EH (cell line): ENCODE measurements at places on chromosomes 2 and 18.

DNA sequence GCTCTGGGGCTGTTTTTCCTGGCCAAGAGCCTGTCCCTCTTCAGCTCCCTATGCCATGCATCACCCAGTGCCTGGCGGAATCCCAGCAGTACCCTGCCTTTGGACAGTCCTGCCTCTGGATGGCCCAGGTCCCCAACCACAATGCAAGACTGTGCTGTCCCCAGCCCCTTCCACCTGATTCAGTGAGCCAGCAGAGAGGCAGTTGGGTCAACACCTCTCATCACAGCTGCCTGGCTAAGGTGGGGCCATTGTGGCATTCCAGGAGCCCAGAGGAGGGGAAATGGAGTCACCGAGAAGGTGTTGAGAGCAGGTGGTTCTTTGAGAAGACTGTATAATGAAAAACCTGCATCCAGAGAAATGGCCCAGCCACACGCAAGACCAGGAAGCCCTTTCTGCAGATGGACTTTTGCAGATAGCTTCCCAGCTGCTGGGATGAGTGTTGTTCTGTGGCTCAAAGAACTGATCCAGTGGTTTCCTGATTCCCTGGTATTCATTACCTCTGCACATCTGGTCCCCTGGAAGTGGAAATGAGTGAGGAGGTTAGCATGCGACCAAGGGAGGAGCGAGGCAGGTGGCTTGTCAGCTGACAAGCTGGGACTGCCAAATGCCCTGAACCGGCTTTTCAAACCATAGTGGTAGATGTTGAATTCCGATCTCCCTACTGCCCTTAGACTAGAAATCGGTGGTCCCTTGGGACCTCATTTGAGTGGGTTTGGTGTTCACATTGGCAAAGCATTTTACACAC lies 1.7 kb upstream of the ASPRV1 start:
- DNase-seq: no peak

- DNase-seq: no peak
Observed at GRCh38 chr2:871926-872680, 78.5 kb upstream of the SNTG2 start.

DNA sequence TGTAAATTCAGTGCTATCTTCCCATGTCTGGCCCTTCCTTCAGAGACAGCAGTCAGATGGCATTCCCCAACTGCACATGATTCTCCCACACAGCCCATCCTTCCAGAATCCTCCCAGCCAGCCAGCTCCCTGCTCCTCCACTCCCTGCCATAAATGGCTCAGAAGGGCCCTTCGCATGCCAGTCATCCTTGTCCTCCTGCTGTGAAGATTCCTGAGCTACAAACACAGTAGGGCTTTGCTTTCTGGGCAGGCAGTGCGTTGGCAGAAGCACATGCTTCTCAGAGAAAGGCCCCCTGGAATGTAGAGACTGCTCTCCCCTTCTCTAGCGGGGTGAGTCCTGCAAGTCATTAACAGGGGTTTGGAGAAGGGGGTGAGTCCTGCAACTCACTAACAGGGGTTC lies 71.9 kb downstream of the TEX51 start:
- peak; percentile 41 for DNase-seq

DNA sequence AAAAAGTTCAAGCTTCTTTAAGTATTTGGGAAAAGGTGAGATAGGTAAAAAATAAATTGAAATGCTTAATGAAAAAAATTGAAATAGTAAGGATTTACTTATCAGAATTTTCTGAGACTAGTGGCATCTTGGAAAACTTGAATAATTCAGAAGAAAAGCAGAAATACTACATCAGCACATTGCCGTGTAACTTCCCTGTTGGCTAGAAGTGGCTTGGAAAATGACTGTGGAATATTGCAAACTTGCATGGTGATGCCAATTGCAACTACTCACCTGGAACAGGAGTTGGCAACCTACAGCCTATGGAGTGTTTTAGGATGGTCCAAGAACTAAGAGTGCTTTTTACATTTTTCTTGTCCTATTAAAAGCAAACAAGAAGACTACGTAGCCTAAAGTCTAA lies 603.5 kb upstream of the VRK2 start:
- DNase-seq: no peak

DNA sequence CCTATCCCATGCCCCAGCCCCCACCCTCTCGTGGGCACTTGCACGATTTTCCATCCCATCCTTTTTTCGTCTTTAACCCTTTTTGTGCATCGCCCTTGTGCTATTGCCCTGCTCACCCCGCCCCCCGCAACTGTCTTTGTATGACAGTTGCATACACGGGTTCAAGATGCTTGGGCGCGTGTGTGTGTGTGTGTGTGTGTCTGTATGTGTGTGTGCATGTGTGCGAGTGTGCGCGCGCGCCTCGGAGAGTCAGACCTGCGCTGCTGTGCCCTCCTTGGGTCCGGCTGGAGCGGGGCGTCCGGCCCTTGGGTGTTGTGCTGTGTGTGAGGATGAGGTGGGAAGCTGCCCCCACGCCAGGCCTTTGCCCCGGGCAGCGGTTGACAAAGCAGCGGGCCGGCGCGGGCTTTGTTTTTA lies 230.7 kb downstream of the HAUS1 start:
- no peak for DNase-seq

GRCh38 chr2:94982675-94983074 lies 42.8 kb upstream of the MAL start:
- peak; percentile 33 for DNase-seq

DNA sequence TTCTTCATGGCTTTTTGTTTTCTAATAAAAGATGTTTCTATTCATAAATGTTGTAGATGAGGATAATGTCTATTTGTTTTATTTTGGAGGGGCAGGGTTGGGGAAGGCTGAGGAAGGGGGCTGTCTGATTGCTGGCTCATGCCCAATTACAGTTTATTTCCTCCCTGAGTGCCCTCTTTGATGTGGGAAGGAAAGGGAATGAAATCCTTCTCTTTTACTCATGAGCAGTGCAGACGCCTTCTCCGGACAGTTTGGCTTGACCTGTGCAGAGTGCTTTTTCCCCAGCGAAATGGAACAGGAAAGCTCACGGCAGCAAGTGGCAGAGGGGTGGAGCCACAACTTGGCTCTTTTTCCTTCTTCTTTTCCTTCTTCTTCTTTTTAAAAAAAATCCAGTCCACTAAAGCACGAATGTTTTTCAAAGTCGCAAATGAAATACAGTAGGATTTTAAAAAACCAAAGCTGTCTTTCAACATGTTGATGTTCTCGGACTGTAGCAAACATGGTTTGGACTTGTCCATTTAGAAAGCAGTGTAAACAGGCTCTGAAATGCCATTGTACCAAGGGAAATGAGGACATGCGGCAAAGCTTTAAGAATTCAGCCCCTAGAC lies 34.5 kb downstream of the RAB31 start:
- DNase-seq: peak; percentile 59

- peak; percentile 77 for DNase-seq
Observed at GRCh38 chr2:54483426-54483825, 27.3 kb downstream of the SPTBN1 start.

DNA sequence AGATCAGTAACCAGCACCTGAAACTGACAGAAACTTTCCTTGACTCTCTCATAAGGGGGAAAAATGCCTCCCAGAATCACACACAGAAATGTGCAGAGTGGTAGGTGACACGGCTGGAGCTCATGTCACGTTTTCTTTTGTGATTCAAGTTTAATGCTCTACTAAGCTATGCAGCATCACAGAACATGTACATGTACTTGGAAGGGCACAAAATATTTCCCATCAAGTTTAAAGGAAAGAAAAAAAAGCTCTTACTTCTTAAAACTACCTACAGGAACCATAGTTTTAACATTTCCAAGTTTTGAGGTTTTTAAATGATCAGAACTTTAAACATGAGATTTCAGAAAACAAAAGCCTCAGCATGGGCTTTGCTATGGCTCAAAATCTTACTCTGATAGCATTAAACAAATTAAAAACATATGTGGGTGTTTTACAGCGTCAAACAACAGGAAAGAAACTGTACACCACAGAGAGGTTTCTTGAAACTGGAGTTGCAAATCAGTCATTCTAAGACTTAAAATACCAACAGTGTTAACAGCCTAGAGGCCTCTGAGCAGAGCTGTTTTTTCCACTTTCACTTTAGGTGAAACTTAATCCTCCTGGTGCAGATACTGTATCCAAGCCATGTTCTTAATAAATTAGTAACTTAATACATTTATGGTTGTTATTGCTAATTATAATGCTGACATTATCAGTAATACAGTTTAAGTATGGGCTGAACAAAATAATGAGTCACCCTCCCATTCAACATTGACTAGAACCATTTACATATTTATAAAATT lies 30.1 kb downstream of the MBP start:
- DNase-seq: peak; percentile 91

- no peak for DNase-seq
Observed at GRCh38 chr2:29918941-29919340, 2.4 kb downstream of the ALK start.

DNA sequence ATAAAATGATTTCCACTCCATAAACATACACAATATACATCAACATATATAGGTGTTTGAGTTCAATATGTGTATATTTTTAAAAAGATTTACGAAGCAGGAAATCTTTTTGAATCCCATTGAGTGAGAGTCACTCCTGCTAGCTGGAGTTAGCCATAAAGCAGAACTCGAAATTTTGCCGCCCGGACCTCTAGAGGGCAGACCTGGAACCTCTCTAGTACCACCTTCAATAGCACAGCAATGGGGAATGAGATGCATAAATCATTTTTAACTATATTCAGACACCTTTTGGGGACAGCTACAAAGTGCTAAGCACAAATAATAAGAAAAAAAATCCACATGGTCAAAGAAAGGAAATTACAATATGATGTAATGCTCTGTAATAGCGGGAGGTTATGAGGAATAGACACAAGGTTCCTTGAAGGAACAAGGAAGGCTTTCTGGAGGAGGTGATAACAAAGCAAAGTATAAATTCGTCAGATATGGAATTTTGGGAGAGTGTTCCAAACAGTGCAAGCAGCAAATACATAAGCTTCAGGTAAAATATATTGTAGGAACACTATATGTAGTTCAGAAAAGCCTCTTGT lies 533.4 kb downstream of the ERBB4 start:
- peak; percentile 40 for DNase-seq

DNA sequence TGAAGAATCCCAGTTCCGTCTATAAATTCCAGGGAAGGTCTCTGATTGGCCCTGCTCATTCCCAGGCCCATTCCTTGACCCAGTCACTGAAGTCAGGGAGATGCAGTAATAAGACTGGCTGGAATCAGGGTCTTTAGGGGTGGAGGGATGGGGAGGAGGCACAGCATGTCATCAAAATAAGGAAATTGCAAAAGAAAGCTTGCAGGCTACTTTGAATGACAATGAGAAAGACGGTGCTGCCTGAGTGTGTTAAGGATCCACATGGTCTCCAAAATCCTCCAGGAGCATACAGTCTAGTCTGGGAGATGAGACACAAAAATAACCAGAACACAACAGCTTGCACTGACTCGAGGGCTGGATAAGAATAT lies 2.0 kb upstream of the DES start:
- DNase-seq: no peak
